ENCODE measurements at places on chromosomes 3 and 15. TPM values are rescaled to one million over a fixed set of nuclear protein-coding genes. Genes with fewer than 3 reads are reported as not detected.

Gene ITPKA
- 3.5 TPM for total RNA-seq

Gene TUSC7
- total RNA-seq, result not detected

Gene SCAP
- total RNA-seq, result 73.7 TPM

Gene MKRN2OS
- not detected for total RNA-seq

Data from placental pericyte (primary cell).